Stimulated activated CD4-positive, alpha-beta T cell treated with anti-CD3 and anti-CD28 coated beads, Interleukin-4, amount 100 ng/mL, for 24 hours (primary cell): ENCODE measurements at places on chromosomes 1 and 21.

DNA sequence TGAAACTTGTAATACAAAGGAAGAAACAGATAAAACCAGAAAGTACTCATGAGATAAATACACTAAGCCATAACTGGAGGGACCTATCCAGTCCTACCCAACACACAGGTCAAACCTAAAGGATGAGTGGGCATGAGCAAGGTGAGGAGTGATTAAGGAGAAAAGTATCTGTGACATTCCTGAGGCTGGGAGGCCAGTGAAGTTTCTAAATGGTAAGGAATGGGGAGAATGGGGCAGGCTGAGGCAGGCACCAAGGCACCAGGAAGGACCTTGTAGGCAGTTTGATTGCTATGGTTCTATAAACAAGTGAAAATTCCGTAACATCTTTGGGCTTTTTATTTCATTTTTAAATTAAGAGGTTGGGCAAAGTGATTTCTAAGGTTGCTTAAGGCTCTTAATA lies 10.4 kb downstream of the DDX59 start:
- no peak for DNase-seq

- no peak for DNase-seq
These were observed 70.9 kb downstream of the TM2D1 start for GRCh38 chr1:61654067-61654466.

- DNase-seq: no peak
These were observed 82.4 kb downstream of the ABCA4 start for GRCh38 chr1:94038511-94038910.

GRCh38 chr1:3611170-3612019 lies at the start of gene MEGF6:
Gene MEGF6, minus strand, starts transcription at chr1:3611508. Its CDS starts 240 bp downstream, at chr1:3611268.
- DNase-seq: peak; percentile 61
